ENCODE measurements at places on chromosomes 4 and X.

- no peak for DNase-seq
Observed at GRCh38 chrX:67545036-67545821, 1.4 kb downstream of the AR start.

GRCh38 chr4:100989401-100989800 is 357.9 kb downstream of the PPP3CA start:
- no peak for DNase-seq

GRCh38 chrX:621705-622503 is 8.7 kb upstream of the SHOX start:
- DNase-seq: no peak

DNA sequence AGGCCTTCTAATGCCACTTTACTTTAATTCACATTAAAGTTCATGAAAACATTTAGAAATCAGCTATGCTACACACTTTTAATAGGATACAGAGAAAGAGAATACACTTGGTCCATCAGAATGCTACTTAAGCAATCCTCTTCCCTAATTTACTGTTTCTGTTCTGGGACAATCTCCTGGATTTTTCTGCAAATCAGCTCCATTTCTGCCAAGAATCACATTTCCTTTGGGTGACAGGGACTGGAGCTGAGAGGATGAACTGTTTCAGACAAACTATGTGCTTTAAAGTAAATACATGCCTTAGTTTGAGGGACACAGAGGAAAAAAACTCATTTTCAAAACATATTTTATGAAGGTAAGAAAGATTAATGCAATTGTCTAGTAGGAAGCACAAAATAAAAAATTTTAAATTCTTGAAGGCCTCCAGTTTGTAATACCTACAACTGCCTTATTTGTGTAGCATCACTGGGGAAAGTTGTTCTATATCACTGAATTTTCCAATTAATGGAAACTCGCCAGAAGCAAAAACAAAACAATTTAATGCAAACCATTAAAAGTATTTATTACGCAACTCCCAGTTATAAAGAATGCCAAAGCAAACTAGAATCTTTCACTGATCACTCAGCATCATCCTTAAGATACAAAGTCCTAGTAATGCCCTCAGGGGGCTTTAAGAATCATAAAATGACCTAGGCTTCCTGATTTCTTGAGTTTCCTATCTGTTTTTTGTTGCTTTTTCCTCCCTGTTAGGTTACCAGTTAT is 36.3 kb downstream of the BCLAF3 start:
- no peak for DNase-seq

DNA sequence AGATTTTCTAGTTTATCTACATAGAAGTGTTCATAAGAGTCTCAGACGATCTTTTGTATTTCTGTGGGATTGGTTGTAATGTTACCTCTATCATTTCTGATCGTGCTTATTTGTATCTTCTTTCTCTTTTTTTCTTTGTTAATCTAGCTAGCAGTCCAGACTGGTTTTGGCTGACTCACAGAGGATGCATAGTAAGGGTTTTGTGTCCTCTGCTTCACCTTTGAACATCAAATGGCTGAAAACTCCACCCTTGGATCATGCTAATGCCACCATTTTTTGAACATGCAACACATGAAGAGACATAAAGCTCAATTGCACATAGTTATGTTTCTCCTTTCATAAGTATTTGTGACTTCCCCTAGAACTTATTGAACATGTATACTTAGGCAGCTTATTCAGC is 22.8 kb downstream of the TMPRSS11A start:
- DNase-seq: no peak

GRCh38 chr4:137651128-137651527 is 118.8 kb upstream of the PCDH18 start:
- DNase-seq: no peak

GRCh38 chr4:81282131-81282530 is 67.1 kb upstream of the PRKG2 start:
- no peak for DNase-seq

Measured in GDM1 (cell line).